Activated naive CD8-positive, alpha-beta T cell treated with anti-CD3 and anti-CD28 coated beads for 36 hours (primary cell): ENCODE measurements at places on chromosomes 6 and 20.

- H3K4me1 ChIP-seq = peaks cover 8% of the 10 kb centered on the region
- H3K27ac ChIP-seq = no peak overlapping the region
- DNase-seq = no peak
- peaks cover 41% of the 10 kb centered on the region for H3K36me3 ChIP-seq
Observed at GRCh38 chr6:5540370-5540769, 279.1 kb downstream of the FARS2 start.

GRCh38 chr20:63594043-63594561, 20.1 kb upstream of the HELZ2 start:
- no peaks in the 10 kb centered on the region for H3K4me1 ChIP-seq
- no peaks in the 10 kb centered on the region for H3K27me3 ChIP-seq
- no peak for DNase-seq
- H3K27ac ChIP-seq = no peak overlapping the region

DNA sequence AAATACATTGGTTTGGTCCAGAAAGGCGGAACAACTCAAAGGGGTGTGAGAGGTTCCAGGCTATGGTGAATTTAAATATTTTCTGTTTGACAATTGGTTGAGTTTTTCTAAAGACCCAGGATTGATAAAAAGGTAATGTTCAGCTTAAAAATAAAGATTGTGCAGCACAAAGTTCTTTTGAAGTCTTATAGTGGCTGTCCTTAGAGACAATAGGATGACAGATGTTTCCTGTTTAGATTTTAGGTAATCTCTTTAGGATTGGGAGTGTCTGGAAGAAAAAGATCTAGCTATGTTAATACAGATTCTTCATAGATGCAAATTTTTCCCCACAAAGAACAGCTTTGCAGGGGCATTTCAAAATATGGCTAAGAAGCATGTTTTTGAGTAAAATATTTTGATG, 119.7 kb downstream of the GRIK2 start:
- H3K4me3 ChIP-seq = no peak overlapping the region
- H3K4me1 ChIP-seq = no peaks in the 10 kb centered on the region
- no peak for DNase-seq
- H3K27me3 ChIP-seq = no peaks in the 10 kb centered on the region
- no peak overlapping the region for H3K27ac ChIP-seq
- no peaks in the 10 kb centered on the region for H3K36me3 ChIP-seq

GRCh38 chr6:131164506-131164905, 29.2 kb downstream of the AKAP7 start:
- H3K4me1 ChIP-seq = no peaks in the 10 kb centered on the region
- no peak for DNase-seq
- peaks cover 3% of the 10 kb centered on the region for H3K36me3 ChIP-seq
- H3K27me3 ChIP-seq = no peaks in the 10 kb centered on the region

DNA sequence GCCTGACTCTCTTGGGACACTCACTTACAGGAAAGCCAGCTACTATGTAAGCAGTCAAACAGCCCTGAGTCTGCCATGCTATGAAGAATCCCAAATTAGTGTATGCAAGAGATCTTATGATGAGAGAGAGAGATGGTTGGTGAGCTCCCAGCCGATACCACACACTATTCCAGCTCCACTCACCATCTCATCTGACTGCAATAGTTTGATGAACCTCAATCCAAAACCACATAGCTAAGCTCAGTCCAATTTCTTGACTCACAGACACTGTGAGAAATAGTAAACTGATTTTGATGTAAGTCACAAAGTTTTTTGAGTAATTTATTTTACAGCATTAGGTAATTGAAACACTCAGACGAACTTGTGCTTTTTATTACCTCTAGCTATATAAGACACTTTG, 441.4 kb downstream of the COL12A1 start:
- no peaks in the 10 kb centered on the region for H3K27me3 ChIP-seq
- H3K27ac ChIP-seq = no peak overlapping the region
- no peaks in the 10 kb centered on the region for H3K4me1 ChIP-seq
- H3K36me3 ChIP-seq = no peaks in the 10 kb centered on the region

DNA sequence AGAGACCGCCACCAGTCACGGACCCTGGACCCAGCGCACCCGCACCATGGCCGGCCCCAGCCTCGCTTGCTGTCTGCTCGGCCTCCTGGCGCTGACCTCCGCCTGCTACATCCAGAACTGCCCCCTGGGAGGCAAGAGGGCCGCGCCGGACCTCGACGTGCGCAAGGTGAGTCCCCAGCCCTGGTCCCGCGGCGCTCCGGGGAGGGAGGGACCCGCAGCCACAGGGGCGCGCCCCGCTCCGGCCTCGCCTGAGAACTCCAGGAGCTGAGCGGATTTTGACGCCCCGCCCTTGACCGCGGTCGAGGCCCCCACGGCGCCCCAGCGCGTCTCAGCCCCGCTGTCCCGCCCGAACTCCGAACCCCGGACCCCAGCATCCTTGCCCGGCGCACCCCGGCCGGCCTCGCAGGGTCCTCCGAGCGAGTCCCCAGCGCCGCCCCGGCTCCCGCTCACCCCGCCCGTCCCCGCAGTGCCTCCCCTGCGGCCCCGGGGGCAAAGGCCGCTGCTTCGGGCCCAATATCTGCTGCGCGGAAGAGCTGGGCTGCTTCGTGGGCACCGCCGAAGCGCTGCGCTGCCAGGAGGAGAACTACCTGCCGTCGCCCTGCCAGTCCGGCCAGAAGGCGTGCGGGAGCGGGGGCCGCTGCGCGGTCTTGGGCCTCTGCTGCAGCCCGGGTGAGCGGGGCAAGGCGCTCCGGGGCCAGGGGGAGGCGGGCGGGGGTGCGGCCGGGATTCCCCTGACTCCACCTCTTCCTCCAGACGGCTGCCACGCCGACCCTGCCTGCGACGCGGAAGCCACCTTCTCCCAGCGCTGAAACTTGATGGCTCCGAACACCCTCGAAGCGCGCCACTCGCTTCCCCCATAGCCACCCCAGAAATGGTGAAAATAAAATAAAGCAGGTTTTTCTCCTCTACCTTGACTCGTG, at the start of gene OXT:
TSS of gene OXT (plus strand) at position 11 of the 920 bp plus-strand sequence. CDS start at position 47, 36 bp downstream.
- peak within 1 kb of the TSS; percentile 77 for H3K4me3 ChIP-seq
- H3K4me1 ChIP-seq = peaks cover 15% of the 10 kb centered on the region
- peak within 1 kb of the TSS; percentile 34 for H3K27ac ChIP-seq
- H3K36me3 ChIP-seq = no peaks in the 10 kb centered on the region

DNA sequence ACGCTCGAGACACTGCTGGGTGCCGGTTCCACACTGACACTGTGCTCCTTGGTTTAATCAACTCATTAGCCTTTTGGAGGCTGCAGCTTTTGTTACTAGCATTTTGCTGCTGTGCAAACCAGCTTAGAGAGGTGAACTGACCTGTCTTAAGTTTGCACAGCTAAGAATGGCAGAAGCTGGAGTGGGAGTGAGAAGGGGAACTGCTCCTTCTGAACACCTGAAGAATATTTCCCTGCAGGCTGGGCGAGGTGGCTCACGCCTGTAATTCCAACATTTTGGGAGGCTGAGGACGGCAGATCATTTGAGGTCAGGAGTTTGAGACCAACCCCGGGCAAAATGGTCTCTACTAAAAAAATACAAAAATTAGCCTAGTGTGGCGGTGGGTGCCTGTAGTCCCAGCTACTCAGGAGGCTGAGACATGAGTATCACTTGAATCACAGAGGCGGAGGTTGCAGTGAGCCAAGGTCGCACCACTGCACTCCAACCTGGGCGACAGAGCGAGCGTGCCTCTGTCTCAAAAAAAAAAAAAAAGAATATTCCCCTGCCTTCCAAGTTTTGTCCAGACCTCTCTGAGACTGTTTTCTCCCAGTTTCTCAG, 5.0 kb downstream of the CEBPB start:
- no peaks in the 10 kb centered on the region for H3K27me3 ChIP-seq
- no peak for DNase-seq

DNA sequence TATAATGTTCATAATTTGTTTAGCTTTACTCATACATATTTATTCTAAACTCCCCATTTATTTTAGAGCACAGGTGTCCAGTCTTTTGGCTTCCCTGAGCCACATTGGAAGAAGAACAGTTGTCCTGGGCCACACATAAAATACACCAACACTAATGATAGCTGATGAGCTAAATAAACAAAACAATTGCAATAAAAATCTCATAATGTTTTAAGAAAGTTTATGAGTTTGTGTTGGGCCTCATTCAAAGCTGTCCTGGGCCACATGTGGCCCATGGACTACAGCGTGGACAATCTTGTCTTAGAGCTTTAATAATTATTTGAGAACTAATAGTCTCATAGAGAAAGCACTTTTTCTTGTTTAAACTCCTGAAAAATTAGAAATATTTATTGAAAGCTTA, 131.3 kb downstream of the MYO6 start:
- no peak for DNase-seq
- H3K36me3 ChIP-seq = no peaks in the 10 kb centered on the region
- peaks cover 3% of the 10 kb centered on the region for H3K27me3 ChIP-seq
- no peak overlapping the region for H3K4me3 ChIP-seq
- no peak overlapping the region for H3K27ac ChIP-seq

DNA sequence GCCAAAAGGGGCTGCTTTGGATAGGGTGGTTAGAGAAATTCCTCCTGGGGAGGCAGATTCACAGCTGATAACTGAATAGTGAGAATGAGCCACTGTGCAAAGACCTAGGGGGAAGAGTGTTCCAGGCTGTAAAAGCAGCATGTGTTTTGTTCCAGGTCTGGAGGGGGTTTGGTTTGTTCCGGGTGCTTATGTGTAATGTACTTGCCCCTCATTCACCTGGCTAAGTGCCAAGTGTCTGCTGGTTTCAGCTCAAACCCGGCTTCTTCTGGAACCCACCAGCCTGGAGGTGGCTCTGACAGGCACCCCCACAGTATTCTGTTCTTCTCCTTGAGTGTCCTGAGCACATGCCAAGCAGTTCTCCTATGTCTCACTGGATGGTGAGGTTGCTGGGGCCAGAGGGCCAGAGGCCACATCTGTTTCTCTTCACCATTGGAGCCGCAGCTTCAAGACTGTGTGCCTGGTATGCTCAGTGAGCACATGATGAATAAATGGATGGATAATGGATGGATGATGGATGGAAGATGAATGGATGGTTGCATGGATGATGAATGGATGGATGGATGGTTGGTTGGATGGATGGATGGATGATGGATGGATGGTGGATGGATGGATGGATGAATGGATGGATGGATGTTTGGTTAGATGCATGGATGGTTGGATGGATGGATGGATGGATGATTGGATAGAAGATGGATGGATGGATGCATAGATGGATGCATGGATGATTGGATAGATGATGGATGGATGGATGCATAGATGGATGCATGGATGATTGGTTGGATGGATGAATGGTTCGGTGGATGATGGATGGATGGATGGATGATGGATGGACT, 227.6 kb downstream of the BMP7 start:
- no peaks in the 10 kb centered on the region for H3K4me1 ChIP-seq
- no peak overlapping the region for H3K27ac ChIP-seq
- peaks cover 14% of the 10 kb centered on the region for H3K27me3 ChIP-seq
- H3K36me3 ChIP-seq = no peaks in the 10 kb centered on the region
- H3K4me3 ChIP-seq = no peak overlapping the region
- DNase-seq = no peak

DNA sequence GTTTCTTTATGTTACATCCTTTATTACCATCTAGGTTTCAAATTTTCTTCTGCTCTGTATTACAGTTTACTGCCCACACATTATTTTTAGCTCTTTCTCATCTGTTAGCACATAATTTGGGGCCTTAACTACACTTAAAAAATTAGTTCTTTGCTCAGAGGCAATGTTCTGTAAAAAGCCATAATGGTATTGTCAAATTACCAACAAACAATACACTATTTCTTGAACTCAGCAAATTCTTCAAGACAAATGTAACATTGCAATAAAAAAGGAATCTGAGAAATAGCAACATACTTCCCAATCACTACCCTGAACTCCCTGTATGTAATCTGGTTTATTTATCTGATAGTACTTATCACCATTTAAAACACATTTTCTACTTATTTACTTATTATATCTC, 448.6 kb upstream of the OPRM1 start:
- H3K4me3 ChIP-seq = no peak overlapping the region
- H3K36me3 ChIP-seq = no peaks in the 10 kb centered on the region
- no peak for DNase-seq
- H3K27ac ChIP-seq = no peak overlapping the region
- H3K27me3 ChIP-seq = no peaks in the 10 kb centered on the region

DNA sequence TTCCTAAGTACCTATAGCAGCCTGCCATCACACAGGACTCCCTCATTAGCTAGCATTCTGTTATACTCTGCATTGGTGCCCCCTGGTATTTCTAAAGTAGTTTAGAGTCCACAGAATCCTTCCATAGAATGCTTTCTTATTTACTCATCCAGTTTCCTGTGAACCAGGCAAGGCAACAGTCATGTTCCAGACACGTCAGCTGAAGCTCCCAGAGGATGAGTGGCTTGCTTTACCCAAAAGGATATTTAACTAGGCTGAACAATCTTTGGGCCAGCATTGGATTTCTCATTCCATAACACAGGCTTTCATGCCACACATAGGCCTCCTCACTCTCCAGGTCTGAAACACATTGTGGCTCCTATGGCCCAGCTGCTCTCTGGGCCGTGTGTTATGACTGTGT, 203.8 kb upstream of the MAP3K7 start:
- no peak overlapping the region for H3K27ac ChIP-seq
- H3K36me3 ChIP-seq = no peaks in the 10 kb centered on the region
- no peak overlapping the region for H3K4me3 ChIP-seq
- DNase-seq = no peak
- H3K27me3 ChIP-seq = peaks cover 4% of the 10 kb centered on the region
- H3K4me1 ChIP-seq = no peaks in the 10 kb centered on the region

- no peaks in the 10 kb centered on the region for H3K36me3 ChIP-seq
- H3K4me1 ChIP-seq = no peaks in the 10 kb centered on the region
- no peak overlapping the region for H3K27ac ChIP-seq
Observed at GRCh38 chr6:110853754-110854477, 20.7 kb upstream of the AMD1 start.

DNA sequence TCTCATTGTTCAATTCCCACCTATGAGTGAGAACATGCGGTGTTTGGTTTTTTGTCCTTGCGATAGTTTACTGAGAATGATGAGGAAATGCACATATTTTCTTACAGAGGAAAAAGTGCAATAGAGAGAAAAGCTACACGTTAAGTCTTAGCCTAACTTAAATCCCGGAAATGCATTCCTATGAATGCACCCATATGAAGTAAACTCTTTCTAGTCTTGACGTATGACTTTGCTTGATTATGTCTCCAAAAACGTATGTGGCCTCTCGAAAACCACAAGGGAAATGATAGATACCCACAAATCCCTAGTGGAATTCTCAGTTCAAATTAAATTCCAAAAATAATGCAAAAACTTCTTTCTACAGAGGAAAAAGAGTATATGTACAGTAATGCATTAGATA, 90.7 kb upstream of the SASH1 start:
- no peak overlapping the region for H3K27ac ChIP-seq
- H3K4me1 ChIP-seq = no peaks in the 10 kb centered on the region
- H3K4me3 ChIP-seq = no peak overlapping the region
- H3K36me3 ChIP-seq = no peaks in the 10 kb centered on the region
- no peak for DNase-seq
- H3K27me3 ChIP-seq = peaks cover 14% of the 10 kb centered on the region

- peak; percentile 79 for DNase-seq
- H3K36me3 ChIP-seq = peaks cover 62% of the 10 kb centered on the region
- peaks cover 77% of the 10 kb centered on the region for H3K4me1 ChIP-seq
- H3K27ac ChIP-seq = peak overlapping the region; percentile 100
Observed at GRCh38 chr6:142913511-142914047, 31.4 kb downstream of the HIVEP2 start.

DNA sequence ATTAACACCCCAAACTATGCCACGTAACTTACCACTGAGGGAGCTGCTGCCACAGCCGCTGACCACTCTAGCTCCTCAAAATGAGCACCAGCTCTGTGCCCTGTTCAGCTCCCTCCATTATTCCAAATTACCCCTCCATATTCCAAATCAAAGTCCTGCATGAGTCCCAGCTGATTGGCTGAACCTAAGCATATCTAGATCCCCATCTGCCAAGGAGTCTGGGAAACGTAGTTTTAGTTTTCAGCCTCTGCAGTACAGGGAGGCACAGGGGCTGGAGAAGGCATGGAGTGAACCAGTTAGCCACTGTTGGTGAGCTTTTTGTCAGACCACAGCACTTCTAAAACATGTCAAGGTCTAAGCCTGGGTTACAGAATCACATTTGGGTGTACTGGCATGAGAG, 15.9 kb downstream of the UNC5CL start:
- no peak overlapping the region for H3K4me3 ChIP-seq
- H3K36me3 ChIP-seq = no peaks in the 10 kb centered on the region
- H3K27me3 ChIP-seq = no peaks in the 10 kb centered on the region
- H3K27ac ChIP-seq = no peak overlapping the region
